Hippocampal formation (tissue), 2 donors: ENCODE measurements at places on chromosomes 12 and 14.

- DNase-seq, result no peak
Observed at GRCh38 chr12:92216092-92216491, 70.4 kb upstream of the BTG1 start.

- no peak for DNase-seq
Observed at GRCh38 chr14:97620066-97620465, 822.9 kb downstream of the VRK1 start.

- DNase-seq, result no peak
Observed at GRCh38 chr12:64836856-64837255, 12.4 kb downstream of the TBC1D30 start.

- no peak for DNase-seq
Observed at GRCh38 chr12:38465020-38465419, 148.4 kb downstream of the ALG10B start.

- peak; percentile 51 for DNase-seq
Observed at GRCh38 chr14:22047115-22047514, 373.5 kb upstream of the OR4E1 start.

DNA sequence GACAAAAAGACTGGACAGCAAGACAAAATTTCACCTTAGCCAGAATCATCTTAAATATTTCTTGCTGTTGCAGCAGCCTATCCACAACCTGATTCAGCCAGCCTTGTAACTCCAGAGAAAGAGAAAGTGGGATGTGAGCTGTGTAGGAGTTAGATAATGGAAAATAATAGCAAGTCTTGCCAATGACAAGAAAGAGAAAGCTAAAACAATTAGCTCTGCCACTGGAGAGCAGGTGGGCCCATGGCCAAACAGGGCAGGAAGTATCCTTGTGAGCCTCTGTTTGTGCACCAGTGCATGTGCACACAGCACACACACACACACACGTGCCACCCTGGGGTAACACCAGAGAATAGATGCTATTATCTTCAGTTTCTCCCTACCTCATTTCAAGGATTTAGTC is 106.0 kb upstream of the CCDC196 start:
- no peak for DNase-seq

- no peak for DNase-seq
Observed at GRCh38 chr12:32615441-32615840, 63.7 kb upstream of the DNM1L start.
